ENCODE measurements at places on chromosomes 3 and 15. TPM values are rescaled to one million over a fixed set of nuclear protein-coding genes. Genes with fewer than 3 reads are reported as not detected.

Gene SLC51B
- total RNA-seq, result not detected

Gene PPM1L
- total RNA-seq, result 10.3 TPM

Gene ECE2
- not detected for total RNA-seq

Gene COLQ
- total RNA-seq, result 0.97 TPM

Gene CTNNB1
- total RNA-seq, result 1,018 TPM

Gene BLM
- 2.2 TPM for total RNA-seq

Gene MFGE8
- 385 TPM for total RNA-seq

Gene GOLGA8R
- 4.1 TPM for total RNA-seq

Gene CASR
- total RNA-seq, result not detected

Gene MYEF2
- 1.4 TPM for total RNA-seq

Gene CCDC13
- 0.97 TPM for total RNA-seq

Gene CEP63
- 26.3 TPM for total RNA-seq

Gene NFKBIZ
- 46.9 TPM for total RNA-seq

Gene GP9
- total RNA-seq, result not detected

Gene TMCO5A
- total RNA-seq, result not detected

Gene EMC7
- 57.1 TPM for total RNA-seq

Gene CTXN2
- not detected for total RNA-seq

Gene AP3B2
- 1.4 TPM for total RNA-seq
